ENCODE measurements at places on chromosomes 1 and 21. TPM values are rescaled to one million over a fixed set of nuclear protein-coding genes. Genes with fewer than 3 reads are reported as not detected.
A peak's percentile ranks its signal among the peaks of the same experiment; 100 is the strongest.

Gene VASH2
- total RNA-seq = 15.8 TPM

Gene TCEA3
- 12.9 TPM for total RNA-seq

Gene SMIM12
- 39.5 TPM for total RNA-seq

Gene C1orf87
- total RNA-seq = not detected

Gene BTG3
- 29.0 TPM for total RNA-seq

Gene PLPPR5
- total RNA-seq = 0.77 TPM

Gene SLC30A2
- total RNA-seq = 0.13 TPM

Gene CD34
- total RNA-seq = not detected

Gene TGFBR3
- 6.6 TPM for total RNA-seq

Gene FCRL6
- not detected for total RNA-seq

Gene PRR9
- total RNA-seq = not detected

Gene SFT2D2
- 55.3 TPM for total RNA-seq

GRCh38 chr1:89546082-89546889 is 21.7 kb downstream of the LRRC8B start:
- DNase-seq = no peak

GRCh38 chr1:170664828-170665612 is 1.1 kb downstream of the PRRX1 start:
- DNase-seq = no peak

GRCh38 chr1:42739753-42740700 is at the start of gene CLDN19:
Gene CLDN19, minus strand, starts transcription at chr1:42740236. Its CDS starts 173 bp downstream, at chr1:42740063.
- DNase-seq = peak; percentile 43

GRCh38 chr1:208748387-208749165 is 504.4 kb upstream of the PLXNA2 start:
- no peak for DNase-seq

- DNase-seq = no peak
Measured at GRCh38 chr1:54777011-54777410, 12.7 kb upstream of the PARS2 start.

- DNase-seq = no peak
Measured at GRCh38 chr1:180691322-180691913, 59.6 kb downstream of the XPR1 start.

DNA sequence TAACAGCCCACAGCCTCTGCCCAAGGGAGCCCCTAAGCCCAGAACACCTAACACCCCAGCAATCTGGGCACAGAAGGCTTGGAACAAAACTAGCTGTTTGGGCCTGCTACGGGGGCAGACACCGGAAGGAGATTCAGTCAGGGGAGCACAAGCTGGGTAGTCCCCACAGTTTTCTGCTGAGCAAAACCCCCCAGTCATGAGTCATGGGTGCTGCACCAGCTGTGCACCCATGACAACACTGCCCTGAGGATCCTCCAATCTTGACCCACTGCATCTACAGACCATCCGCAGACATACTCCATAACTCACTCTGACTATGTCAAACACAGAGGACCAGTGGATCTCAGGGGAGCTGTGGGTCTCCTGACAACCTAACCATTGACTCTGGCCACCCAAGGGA is 105.1 kb downstream of the LRIG2 start:
- no peak for DNase-seq

- no peak for DNase-seq
Measured at GRCh38 chr1:21842606-21843162, 30.6 kb downstream of the LDLRAD2 start.

DNA sequence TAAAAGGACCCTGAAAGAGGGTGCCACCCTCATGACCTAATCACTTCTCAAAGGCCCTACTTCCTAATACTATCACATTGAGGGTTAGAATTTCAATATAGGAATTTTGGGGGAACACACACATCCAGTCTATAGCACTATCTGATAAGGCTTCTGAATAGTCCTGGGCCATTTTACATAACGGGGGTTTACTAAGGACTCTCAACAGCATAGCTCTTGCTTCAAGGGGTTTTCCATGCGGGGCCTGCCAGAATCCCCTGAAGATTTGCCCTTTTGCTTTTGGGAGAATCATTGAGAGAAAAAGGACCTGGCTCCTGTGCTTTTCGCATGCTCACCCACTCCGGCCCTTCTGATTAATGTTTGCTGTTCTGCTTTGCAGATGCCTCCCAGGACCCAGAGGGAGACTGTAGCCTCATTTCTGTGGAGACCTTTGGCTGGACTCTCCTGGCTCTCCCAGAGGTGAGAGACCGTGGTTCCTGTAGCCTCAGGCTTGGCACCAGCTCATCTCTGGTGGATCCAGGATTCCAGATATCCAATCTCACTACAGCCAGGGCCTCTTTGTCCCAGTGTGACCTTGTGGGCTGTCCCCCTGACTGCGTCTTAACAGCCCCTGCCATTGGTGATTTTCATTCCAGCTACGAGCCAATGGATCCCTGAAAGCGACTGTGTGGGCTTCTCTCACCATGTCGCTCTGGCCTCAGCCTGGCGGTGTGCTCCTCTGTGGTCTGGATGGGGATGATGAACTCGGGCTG is 72.6 kb downstream of the DDR2 start:
- DNase-seq = no peak

- peak; percentile 48 for DNase-seq
Measured at GRCh38 chr1:33298623-33299277, 22.1 kb downstream of the A3GALT2 start.

GRCh38 chr1:65393928-65394327 is 26.5 kb upstream of the LEPR start:
- DNase-seq = no peak

GRCh38 chr1:33692206-33693188 is 171.4 kb upstream of the HMGB4 start:
- DNase-seq = no peak

GRCh38 chr21:33811167-33812010 is 104.2 kb downstream of the ATP5PO start:
- DNase-seq = no peak

GRCh38 chr1:244065063-244065793 is 14.1 kb downstream of the ZBTB18 start:
- DNase-seq = no peak

DNA sequence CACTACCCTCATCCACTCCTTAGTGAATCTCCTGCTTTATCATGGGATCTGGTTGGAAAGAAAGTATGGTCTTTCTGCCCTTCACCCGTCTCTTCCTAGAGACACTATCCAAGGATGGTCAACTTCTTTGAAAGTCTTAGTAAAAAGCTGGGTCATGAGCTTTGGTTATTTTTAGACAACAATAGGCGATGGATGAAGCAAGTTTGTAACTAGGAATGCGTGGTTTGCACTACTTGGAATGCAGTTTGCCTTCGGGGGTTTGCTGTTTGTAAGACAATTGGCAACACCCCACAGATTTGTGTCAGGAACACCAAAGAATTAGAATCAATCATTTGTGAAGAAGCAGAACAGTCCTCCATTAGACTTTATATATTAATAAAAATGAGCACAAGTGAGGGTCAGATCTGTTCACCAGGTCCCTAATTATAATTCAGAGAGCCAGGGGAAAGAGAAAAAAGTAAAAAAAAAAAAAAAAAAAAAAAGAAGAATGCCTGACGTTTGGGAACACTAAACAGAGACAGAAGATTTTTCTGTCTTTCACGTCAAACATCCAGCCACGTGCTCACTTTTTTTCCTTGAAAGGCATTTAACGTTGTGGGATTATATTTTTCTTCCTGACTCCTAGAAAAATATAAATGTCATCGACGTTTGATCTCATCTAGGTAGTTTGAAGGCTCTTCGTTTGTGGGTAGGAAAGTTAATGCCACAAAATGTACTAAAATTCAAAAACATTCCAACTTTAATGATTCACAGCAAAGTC is 60.7 kb upstream of the BTG3 start:
- DNase-seq = no peak

- no peak for DNase-seq
Measured at GRCh38 chr1:180800945-180801344, 111.8 kb upstream of the KIAA1614 start.

GRCh38 chr1:28273216-28273860 is 14.0 kb downstream of the SESN2 start:
- no peak for DNase-seq

GRCh38 chr1:162016631-162017030 is 7.0 kb downstream of the OLFML2B start:
- no peak for DNase-seq
